Activated T-cell treated with anti-CD3 and anti-CD28 coated beads, Interleukin-2, amount 50 U/mL, for 1 hour (primary cell): ENCODE measurements at places on chromosomes 16 and 17.

DNA sequence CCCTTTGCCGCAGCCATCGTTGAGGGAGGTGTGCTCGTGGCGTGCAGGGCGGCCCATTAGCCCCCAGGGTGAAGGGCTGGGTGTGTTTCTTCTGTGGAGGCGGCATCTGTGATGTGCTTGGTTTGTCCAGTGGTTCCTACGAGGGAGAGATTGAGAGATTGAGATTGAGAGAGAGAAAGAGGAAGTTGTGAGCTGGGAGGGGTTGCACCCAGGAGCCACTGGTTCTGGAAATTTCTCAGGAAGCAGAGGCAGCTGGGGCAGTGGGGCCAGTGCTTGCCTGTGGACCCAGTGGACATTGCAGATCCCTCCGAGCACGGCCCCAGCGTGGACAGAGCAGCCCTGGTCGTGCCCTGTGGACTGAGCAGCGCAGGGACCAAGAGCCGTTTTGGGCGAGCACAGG is 72.0 kb upstream of the ZNF750 start:
- DNase-seq: no peak

DNA sequence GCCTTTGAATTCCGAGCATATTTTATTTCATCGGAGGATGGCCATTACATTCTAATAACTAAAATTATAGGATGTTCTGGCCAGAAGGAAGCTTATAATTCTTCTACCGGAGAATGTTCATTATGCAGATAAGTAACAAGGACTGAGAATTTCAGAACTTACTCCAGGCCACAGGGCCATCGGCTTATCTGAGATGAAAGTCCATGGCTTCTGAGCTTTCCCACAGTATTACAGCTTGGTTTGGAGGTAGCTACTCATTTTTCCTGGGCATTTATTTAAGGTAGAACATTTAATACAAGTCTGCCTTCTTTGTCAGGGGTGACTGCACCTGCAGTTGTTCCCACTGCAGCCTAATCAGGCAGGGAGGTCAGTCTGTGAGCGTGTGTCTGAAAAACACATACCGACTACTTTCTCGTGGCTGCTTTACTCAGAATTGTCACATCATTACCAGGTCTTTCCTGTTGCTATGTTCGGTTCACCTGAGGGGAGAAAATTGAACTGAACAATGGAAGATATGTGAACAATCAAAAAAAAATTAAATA is 219.7 kb upstream of the CPHXL start:
- DNase-seq: no peak

GRCh38 chr17:68048996-68049395 is 13.5 kb downstream of the KPNA2 start:
- DNase-seq: no peak

DNA sequence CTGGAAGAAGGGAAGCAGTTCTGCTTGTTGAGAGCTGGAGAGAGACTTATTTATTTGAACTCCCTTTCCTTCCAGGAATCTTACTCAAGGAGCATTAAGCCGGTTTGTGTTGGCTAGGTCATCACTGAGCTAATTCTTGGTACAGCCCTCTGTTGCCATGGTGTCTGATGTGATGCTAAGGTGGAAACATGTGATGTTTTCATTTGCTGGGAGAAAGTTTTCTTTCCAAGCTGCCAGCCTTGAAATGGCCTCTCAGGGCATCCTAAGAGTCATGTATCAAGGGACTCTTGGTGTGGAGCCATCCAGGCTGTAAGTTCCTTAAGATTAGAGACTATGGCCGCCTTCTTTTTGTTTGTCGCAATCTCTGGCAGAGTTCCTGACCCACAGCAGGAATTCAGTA is 4.2 kb downstream of the PSKH1 start:
- no peak for DNase-seq

DNA sequence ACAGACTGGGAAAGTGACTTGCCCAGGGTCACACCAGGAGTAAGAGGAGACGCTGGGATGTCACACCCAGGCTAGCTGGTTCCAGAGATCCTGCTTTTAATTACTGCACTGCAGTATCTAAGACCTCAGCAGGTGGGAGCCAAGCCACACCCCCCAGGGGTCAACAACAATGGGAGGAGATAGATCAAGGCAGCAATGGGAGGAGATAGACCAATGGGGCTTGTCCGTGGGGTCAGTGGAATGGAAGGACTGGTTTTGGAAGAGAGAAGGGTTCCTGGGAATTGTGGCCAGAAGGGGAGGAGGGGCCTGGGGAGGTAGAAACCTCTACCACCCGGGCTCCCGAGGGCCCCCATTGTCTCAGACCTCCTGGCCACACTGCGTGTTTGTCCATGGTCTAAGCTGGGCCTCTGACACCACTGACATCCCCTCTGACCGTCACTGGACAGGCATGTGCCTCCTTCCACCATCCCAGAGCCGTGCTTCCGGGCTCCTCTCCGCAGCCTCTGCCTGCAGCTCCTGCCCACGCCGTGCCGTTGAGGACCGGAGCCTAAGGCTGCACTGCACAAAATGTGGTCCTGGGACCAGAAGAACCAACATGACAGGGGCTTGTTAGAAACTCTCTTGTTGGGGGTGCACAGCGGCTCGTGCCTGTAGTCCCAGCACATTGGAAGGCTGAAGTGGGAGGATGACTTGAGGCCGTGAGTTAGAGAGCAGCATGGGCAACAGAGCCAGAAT is 69.8 kb upstream of the RPH3AL start:
- no peak for DNase-seq

GRCh38 chr16:85473323-85473722 is 139.8 kb upstream of the GSE1 start:
- no peak for DNase-seq

GRCh38 chr16:69497876-69498596 is 67.7 kb upstream of the NFAT5 start:
- DNase-seq: no peak

DNA sequence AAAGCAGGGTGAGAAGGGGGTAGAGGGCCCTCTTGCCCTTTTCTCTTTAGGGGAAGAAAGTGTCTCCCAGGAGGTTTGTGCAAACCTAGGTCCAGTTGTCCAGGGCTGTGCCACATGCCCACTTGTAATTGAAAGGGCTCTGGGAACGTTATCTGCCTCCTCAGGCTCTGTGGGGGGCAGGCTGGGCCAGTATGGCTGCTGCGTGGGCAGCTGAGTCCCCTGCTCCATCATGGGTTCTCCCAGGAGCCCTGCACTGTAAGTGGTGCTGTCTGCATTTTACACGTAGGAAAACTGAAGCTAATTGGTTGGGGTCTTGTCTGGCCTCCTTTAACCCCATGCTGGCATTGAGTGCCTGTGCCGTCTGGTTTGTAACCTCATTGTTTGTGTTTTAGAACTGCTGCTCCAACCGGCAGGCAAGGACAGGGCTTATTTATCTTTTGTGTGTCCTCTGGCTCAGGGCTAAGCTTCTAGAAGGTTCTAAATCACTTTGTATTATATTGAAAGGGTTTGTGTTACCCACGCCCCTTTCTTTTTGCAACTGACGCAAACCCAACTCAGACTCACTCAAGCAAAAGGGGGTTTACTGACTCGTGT is 117.7 kb upstream of the CIBAR2 start:
- DNase-seq: no peak

- DNase-seq: peak; percentile 45
Measured at GRCh38 chr17:46264456-46265198, 30.3 kb upstream of the LRRC37A start.

DNA sequence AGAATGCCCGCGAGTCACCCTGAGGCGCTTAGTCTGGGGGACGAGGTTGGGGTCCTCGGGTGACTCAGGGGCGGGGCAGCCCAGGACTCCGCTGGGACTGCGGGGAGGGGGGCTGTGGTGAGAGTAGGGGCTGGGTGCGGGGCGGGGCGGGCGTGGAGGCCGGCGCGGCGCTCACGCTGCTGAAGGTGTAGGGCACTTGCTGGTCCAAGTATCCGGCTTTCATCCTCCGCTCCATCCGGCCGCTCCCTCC is 832 bp downstream of the ETV4 start:
- DNase-seq: peak; percentile 40

DNA sequence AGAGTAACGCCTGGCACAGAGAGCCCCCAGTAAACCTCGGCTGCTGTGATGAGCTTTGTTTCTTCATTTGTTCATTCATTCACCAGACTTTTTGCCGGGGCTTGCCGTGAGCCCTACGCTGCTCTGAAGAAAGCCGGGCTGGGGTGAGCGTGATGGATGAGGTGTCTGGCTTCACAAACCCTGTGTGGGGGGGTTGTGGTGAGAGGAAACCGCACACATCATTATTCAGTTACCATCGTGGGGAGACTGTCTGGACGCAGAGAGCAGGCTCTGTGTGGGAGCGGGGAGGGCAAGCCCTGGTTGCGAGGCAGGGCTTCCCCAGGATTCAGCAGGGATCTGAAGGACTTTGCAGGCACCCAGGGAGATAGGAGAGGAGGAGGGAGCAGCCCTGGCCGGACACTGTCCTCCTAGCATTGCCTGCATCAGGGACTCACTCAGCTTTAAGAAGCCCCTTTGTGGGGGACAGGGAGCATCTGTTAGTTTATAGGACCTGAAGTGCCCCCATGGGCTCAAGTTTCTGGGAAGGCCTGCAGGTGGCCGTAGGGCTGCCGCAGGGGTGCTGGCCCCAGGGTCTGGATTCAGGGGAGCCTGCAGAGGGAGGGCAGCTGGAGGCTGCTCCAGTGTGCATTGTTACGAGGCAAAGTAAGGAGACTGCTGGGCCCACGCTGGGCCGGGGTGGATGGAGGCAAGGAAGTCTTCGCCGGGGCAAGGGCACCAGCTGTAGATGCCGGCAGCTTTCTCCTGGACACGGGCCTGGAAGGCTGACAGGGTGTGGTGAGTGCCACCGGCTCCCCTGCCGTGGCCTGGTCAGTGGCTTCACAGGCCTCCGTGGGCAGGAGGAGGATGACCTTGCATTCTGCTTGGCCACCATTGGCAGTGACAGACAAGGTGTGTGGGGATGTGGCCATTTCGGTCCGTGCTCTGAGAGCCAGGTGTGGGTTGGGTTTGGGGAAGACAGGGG is 334.5 kb downstream of the SEC14L1 start:
- peak; percentile 70 for DNase-seq

GRCh38 chr16:54145881-54146280 is 140.7 kb downstream of the IRX3 start:
- no peak for DNase-seq

DNA sequence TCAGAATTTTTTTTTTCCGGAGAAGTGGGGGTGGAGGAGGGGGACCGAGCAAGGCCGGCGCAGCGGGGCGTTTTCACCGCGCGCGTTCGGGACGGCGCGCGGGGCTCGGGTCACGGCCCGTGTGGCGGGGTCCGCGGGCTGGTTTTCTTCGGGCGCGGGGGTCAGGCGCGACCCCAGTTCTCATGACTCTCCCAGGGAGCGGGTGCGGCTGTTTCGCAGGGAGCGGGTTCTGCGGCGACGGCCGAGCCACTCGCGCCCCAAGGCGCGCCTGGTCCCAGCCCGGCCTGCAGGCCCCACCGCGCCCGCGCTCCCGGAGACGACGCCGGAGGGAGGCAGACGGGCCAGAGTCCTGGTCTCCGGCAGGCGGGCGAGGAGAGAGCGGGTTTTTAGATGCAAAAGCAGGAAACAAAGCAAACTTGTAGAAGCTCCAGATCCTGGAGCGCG is 1.0 kb downstream of the BAHCC1 start:
- peak; percentile 48 for DNase-seq

- DNase-seq: no peak
Measured at GRCh38 chr16:87947356-87948118, 3.7 kb upstream of the BANP start.

GRCh38 chr17:53061446-53061845 is 761.3 kb upstream of the KIF2B start:
- no peak for DNase-seq
